HepG2 (cell line): ENCODE measurements at places on chromosomes 3 and 15. TPM values are rescaled to one million over a fixed set of nuclear protein-coding genes. Genes with fewer than 3 reads are reported as not detected.

GRCh38 chr3:177820683-177821316 is 623.5 kb upstream of the TBL1XR1 start:
- no peak overlapping the region for H3K4me3 ChIP-seq
- DNase-seq, result no peak
- peaks cover 55% of the 10 kb centered on the region for H3K4me1 ChIP-seq
- no peaks in the 10 kb centered on the region for H3K36me3 ChIP-seq
- no peaks in the 10 kb centered on the region for H3K27me3 ChIP-seq

GRCh38 chr3:96748139-96748538 is 66.3 kb upstream of the EPHA6 start:
- no peak overlapping the region for H3K4me3 ChIP-seq
- no peaks in the 10 kb centered on the region for H3K36me3 ChIP-seq
- H3K27me3 ChIP-seq, result no peaks in the 10 kb centered on the region
- no peak overlapping the region for H3K27ac ChIP-seq

ROPN1B gene
- not detected in 2 replicates for total RNA-seq

CTXND1 gene
- 2.1 and 2.5 TPM in 2 replicates for total RNA-seq

- H3K27ac ChIP-seq, result no peak overlapping the region
- H3K4me3 ChIP-seq, result no peak overlapping the region
- H3K36me3 ChIP-seq, result no peaks in the 10 kb centered on the region
- peaks cover 4% of the 10 kb centered on the region; the same call in 1 of the 3 replicates for H3K27me3 ChIP-seq
- DNase-seq, result no peak
- peaks cover 9% of the 10 kb centered on the region; the same call in 1 of the 2 replicates for H3K4me1 ChIP-seq
These were observed 137.9 kb upstream of the LRIG1 start for GRCh38 chr3:66638717-66639116.

ADAMTS7 gene
- total RNA-seq, result 0.09 TPM in 1 of 2 replicates, not detected in the other

HHLA2 gene
- not detected in 2 replicates for total RNA-seq

ABHD6 gene
- 5.7 and 9.0 TPM in 2 replicates for total RNA-seq

DNA sequence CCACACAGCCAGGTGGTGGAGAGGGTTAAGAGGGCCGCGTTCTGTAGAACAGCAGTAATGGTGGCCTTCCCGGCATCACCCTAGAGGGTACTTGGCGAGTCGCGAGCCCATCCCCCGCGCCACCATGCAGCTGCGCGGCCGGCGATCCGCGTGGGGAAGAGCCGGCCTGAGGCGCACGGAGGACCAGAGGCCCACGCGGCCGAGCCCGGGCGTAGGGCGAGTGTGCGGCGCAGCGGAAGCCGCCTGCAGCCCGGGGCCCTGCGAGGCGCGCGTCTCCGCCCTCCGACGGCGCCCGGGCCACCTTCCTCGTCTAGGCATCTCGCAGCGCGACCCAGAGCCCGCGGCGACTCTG is 423 bp downstream of the TKT start:
- no peaks in the 10 kb centered on the region for H3K27me3 ChIP-seq
- H3K36me3 ChIP-seq, result no peaks in the 10 kb centered on the region
- peak overlapping the region; percentile 89 for H3K4me3 ChIP-seq

DNA sequence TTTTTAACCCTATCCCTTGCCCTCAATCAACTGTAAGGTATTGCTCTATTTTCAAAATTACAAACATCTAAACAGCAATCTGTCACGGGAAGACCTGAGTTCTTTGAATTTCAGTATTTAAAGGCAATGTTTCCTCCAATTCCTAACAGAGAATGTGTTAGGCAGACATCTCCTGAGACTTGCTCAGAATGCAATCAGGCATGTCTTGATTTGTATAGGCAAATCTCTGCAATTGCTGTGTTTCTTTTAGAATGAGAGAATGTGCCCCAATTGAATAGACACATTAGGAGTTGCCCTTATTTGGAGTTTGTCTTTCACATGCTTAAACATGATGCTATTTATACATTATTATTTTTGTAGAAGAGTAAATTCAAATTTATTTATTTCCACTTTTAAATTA is 205.6 kb downstream of the CADM2 start:
- no peaks in the 10 kb centered on the region for H3K4me1 ChIP-seq
- no peak overlapping the region for H3K27ac ChIP-seq
- no peak for DNase-seq

SCG5 gene
- total RNA-seq, result 2.4 and 3.5 TPM in 2 replicates

DNA sequence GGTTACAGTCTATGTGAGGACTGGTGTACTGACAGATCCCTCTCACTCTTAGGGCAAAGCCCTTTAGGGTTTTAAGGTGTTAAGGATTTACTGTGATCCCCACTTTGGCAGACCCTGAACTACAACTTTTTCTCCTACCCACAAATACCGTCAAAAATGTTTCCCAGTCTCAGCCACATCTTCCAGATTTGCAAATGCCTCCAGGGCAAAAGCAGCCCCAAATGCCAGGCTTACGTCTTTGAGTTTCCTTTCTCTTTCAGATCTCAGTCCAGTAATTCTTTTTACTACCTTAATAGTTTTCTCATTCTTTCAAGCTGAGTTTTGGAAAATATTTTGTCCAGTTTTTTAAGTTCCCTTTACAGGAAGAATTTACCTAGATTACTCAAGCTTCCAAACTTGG is 13.4 kb upstream of the ITGA11 start:
- DNase-seq, result no peak
- no peaks in the 10 kb centered on the region for H3K4me1 ChIP-seq
- H3K27ac ChIP-seq, result no peak overlapping the region
- no peak overlapping the region for H3K4me3 ChIP-seq

GRCh38 chr3:115151921-115152320 is 4.8 kb upstream of the ZBTB20 start:
- H3K4me3 ChIP-seq, result no peak overlapping the region
- no peak for DNase-seq
- H3K27ac ChIP-seq, result no peak overlapping the region
- H3K4me1 ChIP-seq, result peaks cover 15% of the 10 kb centered on the region
- no peaks in the 10 kb centered on the region for H3K27me3 ChIP-seq

GRAMD2A gene
- total RNA-seq, result 0.32 TPM in 1 of 2 replicates, not detected in the other

PPARG gene
- total RNA-seq, result 13.9 and 14.4 TPM in 2 replicates

DNA sequence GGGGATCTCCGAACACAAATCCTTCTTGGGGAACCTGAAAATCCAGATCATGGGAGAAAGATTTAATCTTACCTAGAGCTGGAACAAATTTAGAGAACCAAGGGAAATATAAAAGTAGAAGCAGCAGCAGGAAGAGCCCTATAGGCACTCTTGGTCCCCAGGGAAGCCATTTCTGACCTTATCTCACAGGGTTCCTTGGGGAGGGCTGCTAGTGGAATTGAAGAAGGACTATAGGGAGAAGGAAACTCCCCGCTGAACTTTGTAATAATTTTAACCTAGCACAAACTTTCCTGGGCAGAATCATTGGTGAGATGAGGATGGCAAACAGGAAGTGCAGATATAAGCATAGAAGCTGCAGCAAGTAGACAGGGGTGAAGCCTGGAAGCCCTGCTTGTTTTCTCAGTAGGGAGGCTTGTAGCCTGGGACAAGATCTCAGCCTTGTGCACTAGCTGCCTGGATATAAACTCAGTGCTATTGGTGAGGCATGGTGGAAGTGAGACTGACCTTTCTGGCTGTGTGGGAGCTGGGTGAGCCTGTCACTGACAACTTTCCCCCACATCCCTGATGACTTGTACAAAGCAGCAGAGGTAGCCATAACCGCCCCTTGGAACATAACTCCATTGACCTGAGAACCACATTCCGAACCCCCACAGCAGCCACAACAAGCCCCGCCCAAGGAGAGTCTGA is 343.0 kb upstream of the TGFBR2 start:
- no peaks in the 10 kb centered on the region for H3K27me3 ChIP-seq
- peaks cover 60% of the 10 kb centered on the region for H3K4me1 ChIP-seq
- H3K27ac ChIP-seq, result peak overlapping the region; percentile 5
- no peak for DNase-seq
- no peaks in the 10 kb centered on the region for H3K36me3 ChIP-seq
- no peak overlapping the region for H3K4me3 ChIP-seq
